NCI-H524 (cell line): ENCODE measurements at places on chromosomes 7 and 10.

DNA sequence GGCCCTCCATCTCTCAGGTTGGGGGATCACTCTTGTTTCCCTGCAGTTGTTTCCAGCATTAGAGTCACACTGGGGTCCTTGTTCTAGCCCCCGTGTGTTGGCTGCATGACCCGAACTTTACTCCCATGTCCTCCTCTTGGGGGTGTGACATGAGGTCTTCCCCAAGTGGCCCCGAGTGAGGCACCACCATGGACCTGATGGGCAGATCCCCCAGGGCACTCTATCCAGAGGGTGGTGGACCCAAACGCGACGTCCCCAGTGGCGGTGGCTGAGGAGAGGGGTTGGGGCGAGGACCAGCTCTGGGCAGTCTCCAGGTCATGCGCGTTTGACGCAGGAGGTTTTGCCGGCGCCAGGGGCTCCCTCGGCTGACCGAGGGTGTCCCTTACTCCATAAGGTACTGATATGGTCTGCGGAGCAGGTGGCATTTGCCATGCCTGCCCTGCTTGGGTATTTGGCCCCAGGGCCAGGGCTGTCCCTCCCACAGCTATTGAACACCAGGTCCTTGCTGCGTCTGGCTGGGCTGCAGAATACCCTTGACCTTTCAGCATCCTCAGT is 131.9 kb downstream of the LHPP start:
- no peak for DNase-seq

DNA sequence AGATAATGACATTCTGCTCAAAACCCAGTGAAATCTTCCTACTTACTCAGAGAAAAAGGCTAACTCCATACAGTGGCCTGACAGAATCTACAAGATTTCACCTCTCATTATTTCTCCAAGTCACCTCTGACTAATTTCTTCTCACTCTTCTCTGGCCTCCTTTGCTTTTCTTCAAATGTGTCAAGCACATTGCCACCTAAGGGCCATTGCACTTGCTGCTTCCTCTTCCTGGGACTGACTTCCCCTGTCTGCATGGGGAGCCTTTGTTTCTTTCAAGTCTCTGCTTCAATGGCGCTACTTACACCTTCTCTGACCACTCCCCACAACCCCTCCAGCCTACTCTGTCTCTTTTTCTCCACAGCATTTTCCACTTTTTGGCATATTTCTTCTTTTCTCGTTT is 36.0 kb downstream of the PRTFDC1 start:
- DNase-seq = no peak

DNA sequence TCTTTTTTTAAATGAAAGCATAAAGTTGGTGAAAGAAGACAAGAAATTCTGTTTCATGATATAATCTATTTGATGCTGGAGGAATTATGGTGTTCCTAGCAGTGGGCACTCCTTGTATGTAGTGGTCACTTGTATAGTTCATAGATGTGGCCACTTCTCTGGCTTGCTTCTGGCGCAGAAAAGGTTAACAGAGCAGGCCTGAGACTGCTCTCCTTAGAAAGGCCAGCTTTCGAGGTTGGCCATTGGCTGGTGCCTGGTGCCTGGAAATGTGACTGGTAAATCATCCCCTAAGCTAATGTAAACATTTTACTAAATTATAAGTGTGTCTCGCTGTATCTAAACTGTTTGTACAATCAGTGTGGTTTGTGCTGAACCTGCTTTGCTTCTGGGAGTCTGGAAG is 276.1 kb downstream of the PHTF2 start:
- DNase-seq = no peak

DNA sequence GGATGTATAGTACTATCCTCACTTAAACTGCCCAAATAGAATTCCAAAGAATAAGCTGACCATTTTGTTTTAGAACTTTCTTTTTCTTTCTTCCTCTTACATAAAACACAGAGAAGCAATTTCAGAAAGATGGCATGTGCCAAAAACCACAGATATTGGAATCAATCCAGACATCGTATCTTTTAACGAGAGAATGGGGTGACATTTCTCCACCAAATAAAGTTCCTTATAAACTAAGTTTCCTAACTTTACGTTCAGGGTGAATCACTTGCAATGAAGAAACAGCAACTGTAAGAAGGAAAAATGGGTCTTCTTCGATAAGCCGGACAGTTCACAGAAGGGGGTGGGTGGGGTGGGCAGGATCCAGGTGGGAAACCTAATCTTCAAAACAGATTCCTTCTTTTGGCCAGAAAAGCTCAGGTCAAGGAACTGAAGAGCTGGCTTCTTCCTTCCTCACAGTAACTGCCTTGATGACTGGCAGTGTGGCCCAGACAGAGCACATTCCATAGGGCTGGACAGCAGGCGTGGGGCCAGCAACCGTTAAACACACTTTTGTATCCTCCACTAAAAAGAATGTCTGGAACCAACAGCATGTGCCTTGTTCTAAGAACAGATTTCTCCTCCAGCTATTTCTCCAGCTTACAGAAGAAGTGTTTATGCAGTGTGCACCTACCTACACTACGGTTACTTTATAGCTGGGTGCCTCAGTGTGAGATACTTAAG is 31.5 kb downstream of the CREB3L2 start:
- no peak for DNase-seq

GRCh38 chr10:13960603-13961002 is 370.1 kb downstream of the FRMD4A start:
- no peak for DNase-seq

DNA sequence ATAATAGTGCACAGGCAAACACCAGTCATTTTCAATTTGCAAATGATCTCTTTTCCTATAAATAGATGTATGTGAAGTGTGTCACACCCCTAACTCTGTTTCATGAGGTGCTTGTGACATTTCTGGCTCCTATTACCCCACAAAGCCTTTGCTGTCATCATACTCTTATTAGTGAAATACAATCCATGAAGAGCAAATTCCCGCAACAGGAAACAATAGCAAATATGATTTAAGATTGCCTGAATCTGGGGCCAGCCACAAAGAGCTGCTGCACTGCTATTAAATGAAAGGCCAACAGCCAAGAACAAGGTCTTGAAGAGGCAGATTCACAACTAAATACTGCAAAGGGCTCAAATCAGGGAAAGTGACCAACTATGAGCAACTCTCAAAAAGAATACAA is 96.3 kb upstream of the CAV2 start:
- no peak for DNase-seq
